ENCODE measurements at places on chromosomes 1 and 21.

DNA sequence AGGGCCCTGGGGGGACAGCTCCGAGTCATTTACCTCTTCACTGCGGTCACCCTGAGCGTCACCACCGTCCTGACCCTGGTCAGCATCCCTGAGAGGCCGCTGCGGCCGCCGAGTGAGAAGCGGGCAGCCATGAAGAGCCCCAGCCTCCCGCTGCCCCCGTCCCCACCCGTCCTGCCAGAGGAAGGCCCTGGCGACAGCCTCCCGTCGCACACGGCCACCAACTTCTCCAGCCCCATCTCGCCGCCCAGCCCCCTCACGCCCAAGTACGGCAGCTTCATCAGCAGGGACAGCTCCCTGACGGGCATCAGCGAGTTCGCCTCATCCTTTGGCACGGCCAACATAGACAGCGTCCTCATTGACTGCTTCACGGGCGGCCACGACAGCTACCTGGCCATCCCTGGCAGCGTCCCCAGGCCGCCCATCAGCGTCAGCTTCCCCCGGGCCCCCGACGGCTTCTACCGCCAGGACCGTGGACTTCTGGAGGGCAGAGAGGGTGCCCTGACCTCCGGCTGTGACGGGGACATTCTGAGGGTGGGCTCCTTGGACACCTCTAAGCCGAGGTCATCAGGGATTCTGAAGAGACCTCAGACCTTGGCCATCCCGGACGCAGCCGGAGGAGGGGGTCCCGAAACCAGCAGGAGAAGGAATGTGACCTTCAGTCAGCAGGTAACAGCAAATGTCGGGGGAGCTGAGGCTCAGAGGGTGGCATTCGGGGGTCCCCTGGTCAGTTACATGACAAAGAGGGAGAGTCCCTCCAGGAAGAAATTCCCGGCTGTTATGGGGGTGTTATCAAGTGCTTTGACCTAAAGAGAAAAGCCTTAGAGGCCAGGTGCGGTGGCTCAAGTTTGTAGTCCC is 12.6 kb downstream of the SLC45A1 start:
- no peak for DNase-seq

DNA sequence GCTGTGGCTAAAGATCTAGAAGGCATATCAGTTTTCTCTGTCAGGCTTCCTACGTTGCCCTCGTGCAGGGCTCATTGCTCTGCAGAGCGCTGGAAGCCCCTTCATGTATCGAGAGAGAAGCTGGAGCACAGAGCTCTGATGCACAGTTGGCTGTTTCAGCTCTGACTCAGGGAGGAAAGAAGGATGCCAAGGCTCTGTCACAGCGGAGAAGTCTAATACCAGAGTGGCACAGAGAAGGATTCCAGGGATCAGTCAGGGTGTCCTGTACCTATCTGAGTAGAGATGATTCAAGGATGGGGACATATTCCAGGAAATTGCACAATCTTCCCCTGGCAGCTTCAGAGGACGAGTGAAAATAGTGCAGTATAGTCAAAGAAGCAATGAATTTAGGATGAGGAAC is 179.2 kb upstream of the FMN2 start:
- no peak for DNase-seq

GRCh38 chr1:8537991-8538390 is 220.1 kb downstream of the SLC45A1 start:
- DNase-seq, result no peak

GRCh38 chr21:33022489-33022827 is 3.3 kb upstream of the OLIG2 start:
- DNase-seq, result no peak

DNA sequence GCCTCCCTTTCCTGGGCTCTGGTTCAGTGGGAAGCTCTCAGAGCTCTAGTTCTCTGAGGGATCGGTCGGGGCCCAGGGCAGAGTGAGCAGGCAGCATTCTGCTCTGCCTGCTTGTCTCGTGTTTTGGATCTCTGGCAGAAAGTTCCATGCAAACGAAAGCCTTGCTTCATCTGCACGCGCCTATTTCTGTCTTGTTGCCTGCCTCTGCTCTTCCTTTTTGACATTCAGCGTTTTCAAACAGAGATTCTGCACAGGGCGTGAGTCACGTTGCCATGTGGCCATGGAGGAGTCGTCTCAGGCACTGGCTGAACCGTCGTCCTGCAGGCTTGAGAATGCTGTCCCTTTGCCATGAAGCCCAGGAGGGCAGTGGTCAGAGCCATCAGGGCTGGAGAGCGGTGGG is 20.3 kb downstream of the AJAP1 start:
- DNase-seq, result no peak

GRCh38 chr1:64019818-64020217 is 183.6 kb upstream of the UBE2U start:
- no peak for DNase-seq

DNA sequence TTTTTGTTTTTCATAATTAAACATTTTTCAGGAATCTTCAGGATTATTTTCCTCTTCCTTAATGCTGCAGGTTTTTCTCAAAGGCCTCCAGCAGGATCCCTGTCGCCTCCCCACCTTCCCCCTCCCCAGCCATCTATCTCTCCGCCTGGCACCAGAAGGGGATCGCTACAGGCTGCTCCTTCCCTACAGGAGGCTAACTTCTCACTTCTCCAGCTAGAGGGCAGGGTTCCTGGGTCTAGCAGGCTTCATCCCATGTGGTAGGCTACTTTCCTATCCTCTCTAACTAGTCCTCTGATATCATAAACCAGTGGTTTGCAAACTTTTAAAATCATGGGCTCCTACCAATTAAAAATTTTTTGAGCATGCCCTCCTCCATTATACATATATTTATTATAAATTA is 104.1 kb downstream of the KCNN3 start:
- no peak for DNase-seq

DNA sequence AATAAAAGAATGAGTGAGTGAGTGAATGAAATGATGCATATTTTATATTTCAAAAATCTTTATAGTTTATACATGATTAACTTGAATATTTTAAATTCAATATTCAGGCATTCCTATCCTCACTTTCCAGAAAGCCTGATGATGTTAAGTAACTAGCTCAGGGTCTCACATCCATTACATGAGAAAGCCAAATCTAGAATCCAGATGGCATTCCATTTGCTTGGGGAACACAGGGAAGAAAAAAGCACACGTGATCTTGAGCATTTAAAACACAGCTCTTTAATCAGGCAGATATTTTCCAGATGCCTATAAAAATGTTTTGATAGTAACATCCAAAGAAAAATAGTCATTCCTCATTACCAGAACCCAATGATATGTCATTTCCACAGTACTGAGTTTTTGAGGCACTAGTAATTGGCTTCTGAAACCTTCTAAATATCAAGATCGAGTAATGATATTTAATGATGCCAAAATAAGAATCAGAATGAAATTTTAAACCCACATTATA is 291.9 kb downstream of the DSCAM start:
- no peak for DNase-seq

DNA sequence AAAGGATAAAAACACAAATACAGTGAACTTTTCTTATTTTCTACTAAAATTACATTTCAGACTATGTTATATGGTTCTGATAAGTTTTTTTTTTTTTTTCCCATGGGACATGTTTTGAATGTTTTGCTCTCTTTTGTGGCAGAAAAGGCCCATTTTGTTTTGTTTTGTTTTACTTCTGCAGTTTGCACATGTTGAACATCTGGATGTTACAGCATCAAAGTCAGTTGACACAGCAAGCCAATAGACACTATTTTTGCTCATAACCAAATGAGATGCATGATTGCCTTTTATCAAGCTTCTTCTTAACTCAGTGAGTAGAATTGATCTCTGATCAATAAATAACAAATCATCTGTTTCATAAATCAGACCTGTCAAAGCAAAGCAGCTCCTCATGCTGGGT is 904.2 kb downstream of the ADGRL2 start:
- no peak for DNase-seq

DNA sequence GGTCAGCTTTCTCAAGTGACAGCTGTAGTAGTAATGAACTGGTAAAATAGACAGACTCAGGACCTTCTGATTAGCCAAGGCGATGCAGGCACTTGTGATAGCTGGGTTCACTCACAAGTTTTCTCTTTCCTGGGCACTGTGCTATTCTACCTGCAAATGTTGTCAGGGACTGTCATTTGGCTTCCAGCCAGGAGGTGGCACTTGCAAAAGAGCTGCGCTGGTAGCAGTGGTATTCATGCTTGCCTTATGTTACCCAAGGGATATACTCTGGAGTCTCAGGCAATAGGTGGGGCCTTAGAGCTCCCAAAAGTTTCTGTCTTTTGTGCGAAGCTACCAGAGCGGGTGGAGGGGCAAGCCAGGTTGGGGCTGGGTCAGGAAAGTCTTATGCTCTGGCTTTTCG is 23.5 kb downstream of the IFI44 start:
- DNase-seq, result no peak

DNA sequence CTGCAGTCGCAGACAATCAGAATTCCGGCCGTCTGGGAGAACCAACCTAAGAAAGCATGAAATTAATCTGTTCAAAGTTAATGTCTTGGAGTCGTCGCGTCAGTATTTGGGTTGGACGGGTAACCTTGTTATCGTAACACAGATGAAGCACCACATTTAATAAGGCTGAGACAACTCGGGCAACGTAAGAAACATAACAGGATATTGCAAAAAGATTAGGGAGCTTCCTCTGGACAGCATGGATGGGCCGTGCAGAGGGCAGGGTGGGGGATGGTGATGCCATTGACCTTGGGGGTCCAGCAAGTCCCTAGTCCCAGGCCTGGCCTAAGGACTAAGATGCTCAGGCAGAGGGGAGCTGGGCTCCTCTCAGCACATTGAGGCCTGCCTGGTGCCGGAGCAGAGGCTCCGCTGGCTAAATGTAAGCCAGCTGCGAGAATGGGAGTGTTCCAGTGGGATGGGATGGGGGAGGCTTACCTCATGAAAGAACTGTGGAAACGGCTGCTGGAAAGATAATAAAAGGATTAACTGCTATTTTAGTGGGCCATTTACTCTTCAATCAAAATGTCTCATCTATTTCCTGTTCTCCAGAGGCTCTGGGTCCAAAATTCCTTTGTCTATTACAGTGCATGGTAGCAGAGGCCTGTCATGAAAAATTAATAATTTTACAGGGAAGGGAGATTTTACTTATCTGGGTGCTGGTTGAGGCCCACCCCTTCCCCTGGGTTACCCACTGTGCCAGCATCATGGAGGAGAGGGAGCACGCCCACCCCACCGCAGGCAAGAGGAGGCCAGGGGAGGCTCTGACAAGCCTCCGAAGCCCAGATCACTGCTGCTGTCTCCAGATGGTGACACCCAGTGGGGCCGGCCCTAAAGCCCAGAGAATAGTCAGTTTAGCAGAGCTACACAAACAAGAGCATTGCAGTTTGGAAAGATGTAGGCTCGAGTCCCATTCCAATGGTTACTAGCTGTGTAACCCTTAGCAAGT is 131.6 kb downstream of the DMRTB1 start:
- DNase-seq, result no peak

GRCh38 chr1:207903053-207903452 is 7.9 kb downstream of the CD34 start:
- no peak for DNase-seq

GRCh38 chr1:199490769-199491527 is 536.6 kb upstream of the NR5A2 start:
- DNase-seq, result no peak

DNA sequence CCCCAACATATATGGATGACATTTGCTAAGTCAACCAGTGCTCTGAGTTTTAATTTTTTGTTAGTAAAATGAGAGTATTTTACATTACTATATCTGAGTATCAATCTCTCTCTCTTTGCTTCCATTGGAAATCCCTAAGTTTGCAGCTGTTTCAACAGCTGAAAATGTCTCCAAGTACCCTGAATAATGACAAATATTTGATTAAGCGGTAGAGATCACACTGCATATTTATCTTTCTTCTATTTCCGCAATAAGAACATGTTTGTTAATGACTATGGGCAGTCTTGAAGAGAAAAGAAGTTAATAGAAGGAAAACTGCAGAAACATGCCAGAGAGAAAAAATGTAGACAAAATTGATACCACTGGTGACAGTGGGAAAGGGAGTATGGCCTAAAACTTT is 1117.5 kb downstream of the NCAM2 start:
- DNase-seq, result no peak

DNA sequence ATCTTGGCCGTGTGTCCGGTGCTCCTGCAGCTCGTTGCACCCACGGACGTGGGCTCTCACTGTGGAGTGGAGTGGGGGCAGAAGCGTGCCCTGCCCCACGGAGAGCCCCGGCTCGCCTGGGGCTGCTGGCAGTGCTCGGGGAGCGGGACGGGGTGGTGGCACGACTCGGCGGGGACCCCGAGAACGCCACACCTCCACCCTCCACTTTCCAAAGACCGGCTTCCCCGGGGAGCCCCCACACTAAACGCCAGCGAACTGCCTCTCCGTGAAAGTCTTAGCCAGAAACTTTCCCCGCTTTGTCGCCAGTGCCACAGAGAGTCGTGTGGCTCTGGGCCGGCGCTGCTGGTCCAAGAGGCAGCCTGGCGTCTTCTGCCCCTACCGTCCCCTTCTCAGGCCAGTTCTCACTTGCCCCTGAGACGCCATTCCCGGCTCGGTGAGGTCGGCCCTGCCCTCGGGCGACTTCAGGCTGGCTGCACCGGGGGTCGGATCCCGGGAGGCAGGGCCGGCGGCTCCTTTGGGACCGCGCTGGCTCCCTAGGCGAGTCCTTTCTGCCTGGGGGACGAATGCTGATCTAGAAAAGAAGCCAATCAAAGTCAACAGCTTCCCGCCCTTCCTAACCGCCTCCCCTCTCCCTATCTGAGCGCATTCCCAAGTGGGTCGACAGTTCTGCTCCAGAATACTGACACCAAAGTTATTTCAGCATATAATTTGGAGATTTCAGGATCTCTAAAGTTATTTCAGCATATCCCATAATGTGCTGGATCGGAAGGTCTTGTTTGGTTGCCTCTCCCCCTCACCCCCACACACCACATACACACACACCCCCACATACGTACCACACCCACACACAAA is 2.6 kb upstream of the SAMD13 start:
- DNase-seq, result peak; percentile 9

DNA sequence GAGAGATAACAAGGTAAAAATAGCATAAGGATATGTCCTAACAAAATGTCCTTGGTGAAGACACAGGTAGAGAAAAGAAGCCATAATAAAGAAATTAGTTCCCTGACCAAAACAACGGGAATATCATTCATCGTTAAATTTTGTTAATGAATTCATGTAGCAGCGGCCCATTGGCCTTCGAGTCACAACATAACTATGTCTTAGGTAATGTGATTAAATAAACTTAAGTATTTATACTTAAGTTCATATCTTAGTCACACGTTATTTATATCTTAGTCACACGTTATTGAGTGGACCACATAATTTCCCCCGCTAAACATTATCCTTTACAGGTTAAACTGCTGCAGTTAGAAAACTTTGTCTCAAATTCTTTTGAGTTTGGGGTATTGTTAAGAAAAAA is 1.2 kb downstream of the NEXN start:
- no peak for DNase-seq

GRCh38 chr21:44490405-44490804 is 35.1 kb downstream of the LRRC3 start:
- no peak for DNase-seq

- DNase-seq, result no peak
These were observed 64.6 kb downstream of the RUNX1 start for GRCh38 chr21:34984356-34985058.

GRCh38 chr1:89877756-89878155 is 56.9 kb downstream of the LRRC8D start:
- no peak for DNase-seq
